Fibroblast of the aortic adventitia (primary cell): ENCODE measurements at places on chromosomes 4 and X. TPM values are rescaled to one million over a fixed set of nuclear protein-coding genes. Genes with fewer than 3 reads are reported as not detected.

- no peak for DNase-seq
These were observed 32.6 kb upstream of the NKX6-1 start for GRCh38 chr4:84531689-84532088.

DNA sequence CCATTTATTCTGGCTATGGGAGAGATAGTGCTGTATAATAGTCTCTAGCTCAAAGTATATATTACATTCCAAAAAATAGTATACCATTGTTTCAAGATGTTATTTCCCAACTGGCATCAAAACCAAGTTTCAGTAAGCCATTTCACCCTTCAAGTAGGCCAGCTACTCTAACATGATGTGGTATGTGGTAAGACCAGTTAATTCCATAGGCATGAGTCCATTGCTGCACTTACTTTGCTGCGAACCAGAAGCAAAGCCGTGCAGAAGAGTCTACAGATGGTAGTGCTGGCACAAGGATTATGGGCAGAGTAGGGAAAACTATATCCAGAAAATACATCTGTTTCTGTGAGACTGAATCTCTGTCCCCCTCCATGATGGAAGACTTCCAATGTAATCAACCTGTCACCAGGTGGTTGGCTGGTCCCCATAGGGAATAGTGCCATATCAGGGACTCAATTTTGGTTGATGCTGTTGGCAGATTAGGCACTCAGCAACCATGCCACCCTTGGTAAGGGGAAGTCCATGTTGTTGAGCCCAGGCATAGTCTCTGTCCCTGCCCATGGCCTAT is 49.8 kb upstream of the HSD17B10 start:
- DNase-seq = peak; percentile 12

Gene XG
- total RNA-seq = 13.8 and 50.4 TPM in 2 replicates

- DNase-seq = peak; percentile 54
These were observed 17.6 kb downstream of the TNIP3 start for GRCh38 chr4:121146530-121146929.

GRCh38 chrX:153726286-153727122 is 1.8 kb downstream of the ABCD1 start:
- DNase-seq = peak; percentile 38

DNA sequence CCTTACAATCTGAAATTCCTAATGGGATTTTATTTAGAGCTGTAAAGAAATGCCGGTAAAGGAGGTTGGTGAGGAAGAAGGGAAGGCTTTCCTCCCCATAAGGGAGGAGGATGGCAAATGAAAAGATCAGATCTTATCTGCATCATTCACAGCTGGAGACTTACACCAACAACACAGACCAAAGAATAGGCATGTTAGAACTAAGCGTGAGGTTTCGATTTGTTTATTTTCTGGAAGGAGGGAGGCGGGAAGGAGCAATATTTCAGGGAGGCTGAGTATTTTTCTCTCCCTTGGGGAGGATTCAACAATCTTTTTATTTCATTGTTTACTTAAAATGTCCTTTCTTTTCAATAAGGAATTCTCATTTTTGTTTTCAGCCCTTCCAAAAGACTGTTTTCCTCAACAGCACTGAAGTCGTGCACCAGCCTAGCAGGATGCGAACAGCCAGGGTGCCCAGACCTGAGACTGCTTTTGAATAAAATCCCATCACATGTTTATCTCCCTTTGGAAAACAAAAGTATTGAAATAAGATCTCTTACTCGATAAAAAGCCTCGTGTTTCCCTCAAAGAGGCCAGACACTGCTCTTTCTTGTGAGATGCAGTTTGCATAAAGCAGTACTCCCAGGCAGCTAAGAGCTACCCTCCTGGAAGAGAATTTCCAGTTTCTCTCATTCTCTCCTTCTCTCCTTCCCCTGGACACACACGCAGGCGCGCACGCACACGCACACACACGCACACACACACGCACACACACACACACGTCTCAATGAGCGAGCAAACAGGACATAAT is 236.1 kb downstream of the MGST2 start:
- DNase-seq = peak; percentile 32

DNA sequence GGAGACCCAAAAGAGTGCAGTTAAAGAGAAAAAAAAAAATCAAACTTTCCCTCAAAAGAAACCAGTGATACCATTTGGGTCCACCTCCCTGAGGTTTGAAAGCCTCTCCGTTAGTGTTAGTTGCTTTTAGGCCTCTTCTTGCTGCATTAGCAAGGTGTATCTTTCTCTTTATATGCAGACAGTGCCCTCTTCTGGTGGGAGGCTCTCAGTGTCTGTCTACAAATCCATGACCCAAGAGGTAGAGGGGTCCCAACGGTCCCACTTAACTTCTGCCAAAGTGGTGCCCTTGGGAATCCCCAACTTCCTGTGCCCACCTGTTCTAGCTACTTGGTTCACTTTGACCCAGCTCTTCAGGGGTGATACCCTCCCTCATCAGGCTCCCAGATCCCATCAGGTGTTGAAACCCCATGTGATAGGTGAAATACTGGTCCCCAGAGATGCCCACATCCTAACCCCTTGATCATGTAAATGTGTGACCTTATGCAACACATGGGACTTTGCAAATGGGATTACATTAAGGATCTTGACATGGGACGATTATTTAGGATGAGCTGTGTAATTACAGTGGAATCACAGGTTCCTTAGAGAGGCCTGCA is 63.7 kb upstream of the CD99 start:
- peak; percentile 46 for DNase-seq

DNA sequence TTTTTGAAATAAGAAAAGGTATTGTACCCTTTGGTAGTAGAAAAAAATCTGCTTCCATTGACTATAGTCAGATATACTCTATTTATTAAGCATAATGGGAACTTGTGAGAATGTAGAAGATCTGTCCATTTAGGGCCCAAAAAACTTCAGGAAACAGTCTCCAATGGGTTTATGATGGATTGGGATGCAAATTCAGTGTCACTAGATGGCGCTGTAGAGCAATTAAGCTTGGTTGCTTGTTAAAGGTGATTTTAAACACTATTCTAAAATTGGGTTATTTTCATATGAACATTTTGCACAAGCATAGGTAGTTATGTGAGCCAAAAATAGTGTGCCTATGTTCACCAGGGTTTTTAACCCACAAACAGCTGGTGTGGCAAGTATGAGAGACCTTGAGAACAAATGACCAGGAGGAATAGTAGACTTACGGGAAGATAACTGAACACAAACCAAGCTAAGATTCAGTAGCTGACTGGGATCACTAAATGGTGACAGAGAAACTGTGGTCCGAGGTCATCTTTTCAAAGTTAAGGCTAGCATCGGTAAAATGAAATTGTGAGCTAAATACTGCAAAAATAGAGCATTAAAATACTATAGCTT is 80.3 kb upstream of the LSM6 start:
- peak; percentile 84 for DNase-seq

Gene LUZP4
- total RNA-seq = not detected in 2 replicates

- no peak for DNase-seq
These were observed 30.5 kb upstream of the ACSL1 start for GRCh38 chr4:184856277-184856609.

DNA sequence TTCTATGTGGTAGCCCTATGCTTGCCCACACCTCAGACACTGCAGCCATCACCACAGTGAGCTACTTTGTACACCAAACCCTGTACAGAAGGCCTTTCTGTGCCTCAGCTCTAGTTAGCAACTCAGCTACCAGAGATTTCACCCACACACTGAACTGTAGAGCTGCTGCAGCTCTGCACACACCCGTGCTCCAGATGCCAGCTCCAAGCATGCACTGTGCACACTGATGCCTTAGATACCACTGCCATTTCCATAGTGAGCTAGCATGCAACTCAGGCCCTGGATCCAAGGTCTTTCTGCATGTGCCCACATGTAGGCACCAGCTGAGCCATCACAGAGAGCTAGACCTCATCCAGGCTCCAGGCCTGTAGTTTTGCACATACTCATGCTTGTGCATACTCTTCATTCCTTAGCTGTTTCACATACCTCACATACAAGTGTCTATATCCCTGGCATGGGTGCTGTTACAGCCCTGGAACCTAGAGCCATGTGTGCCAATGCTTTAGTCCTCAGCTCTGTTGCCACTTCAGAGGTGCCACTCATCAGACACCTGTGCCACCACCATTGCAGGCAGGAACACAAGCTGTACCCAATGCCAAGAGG is 423.5 kb upstream of the NDST3 start:
- DNase-seq = no peak

Gene TCEAL7
- total RNA-seq = 52.5 and 86.3 TPM in 2 replicates

Gene EREG
- total RNA-seq = 15.0 TPM in 1 of 2 replicates, not detected in the other

DNA sequence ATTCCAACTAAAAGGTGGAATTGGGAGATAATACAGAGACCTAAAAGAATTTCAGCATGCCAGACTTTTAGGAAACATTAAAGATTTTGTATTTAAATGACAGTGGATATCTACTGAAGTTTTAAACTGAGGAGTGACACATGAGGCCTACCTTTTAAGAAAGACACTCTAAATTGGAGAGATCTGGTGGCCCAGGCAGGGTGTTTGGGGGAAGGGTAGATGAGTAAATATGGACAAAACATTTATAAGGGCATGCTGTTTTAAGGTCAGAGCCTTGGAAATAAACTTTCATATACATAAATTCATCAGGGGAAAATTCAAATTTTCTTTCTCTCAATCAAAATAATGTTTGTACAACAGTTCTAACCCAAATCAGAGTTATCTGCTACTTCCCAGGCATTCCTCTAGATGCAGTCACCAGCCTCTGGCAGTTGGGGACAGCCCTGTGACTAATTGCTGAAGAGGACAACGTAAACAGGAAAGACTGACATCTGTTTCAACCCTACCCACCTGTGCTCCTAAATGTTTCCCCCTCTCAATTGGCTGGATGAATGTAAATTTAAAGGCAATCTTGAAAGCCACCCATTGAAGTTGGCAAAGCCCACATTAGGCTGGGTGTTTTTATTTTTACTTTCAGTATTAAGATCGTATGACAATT is 1646.9 kb upstream of the ADGRL3 start:
- no peak for DNase-seq

- DNase-seq = peak; percentile 22
These were observed 15.5 kb downstream of the MYOZ2 start for GRCh38 chr4:119151161-119151560.

DNA sequence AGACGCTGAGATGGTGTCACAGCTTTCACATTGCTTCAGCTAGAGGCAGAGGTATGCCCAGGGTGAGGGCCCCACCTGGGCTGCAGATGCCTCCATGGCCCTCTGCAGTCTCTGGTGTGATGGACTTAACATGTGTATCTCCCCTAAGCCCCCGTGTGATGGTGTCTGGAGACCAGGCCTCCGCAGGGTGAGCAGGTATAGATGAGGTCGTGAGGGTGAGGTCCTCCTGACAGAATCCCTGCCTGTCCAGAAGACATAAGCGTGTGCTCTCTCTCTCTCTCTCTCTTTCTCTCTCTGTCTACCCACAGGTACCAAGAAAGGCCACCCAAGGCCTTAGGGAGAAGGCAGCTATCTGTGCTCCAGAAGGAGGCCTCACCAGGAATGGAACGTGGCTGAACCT is 50.9 kb downstream of the CPZ start:
- DNase-seq = no peak

Gene NCAPG
- total RNA-seq = 2.0 and 60.1 TPM in 2 replicates

Gene AFM
- not detected in 2 replicates for total RNA-seq

- DNase-seq = no peak
These were observed 37.9 kb upstream of the SORCS2 start for GRCh38 chr4:7154351-7154981.

GRCh38 chr4:17664755-17665154 is 50.3 kb downstream of the MED28 start:
- no peak for DNase-seq

- no peak for DNase-seq
These were observed 78.3 kb downstream of the MAOA start for GRCh38 chrX:43734444-43734843.
